BJ (cell line): ENCODE measurements at places on chromosomes 7 and 10.

DNA sequence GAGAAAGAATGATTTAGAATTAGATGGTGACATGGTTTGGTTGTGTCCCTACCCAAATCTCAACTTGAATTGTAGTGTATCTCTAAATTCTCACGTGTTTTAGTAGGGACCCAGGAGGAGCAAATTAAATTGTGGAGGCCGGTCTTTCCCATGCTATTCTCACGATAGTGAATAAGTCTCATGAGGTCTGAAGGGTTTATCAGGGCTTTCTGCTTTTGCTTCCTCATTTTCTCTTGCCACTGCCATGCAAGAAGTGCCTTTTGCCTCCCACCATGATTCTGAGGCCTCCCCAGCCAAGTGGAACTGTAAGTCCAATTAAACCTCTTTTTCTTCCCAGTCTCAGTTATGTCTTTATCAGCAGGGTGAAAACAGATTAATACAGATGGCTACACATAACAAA, 167.4 kb upstream of the SVIL start:
- DNase-seq, result no peak

- DNase-seq, result no peak
Measured at GRCh38 chr10:83915801-83916200, 223.5 kb upstream of the GHITM start.

DNA sequence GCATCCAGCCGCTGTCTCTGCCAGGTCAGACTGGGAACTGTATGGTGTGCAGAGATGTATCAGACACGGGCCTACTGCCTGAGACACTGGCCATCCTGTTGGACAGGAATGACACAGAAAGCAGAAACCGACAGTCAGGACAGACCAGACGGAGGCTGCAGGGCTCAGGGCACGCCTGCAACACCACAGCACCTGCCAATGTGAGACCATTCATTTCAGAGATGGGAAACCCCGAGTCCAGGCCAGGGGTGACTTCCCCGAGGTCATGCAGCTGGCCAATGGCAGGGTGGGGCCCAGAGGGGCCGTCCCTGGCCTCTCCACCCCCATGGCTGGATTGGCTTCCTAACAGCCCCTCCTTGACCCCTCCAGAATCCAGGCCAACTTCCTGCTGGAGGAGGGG, 34.7 kb downstream of the GRID1 start:
- no peak for DNase-seq

DNA sequence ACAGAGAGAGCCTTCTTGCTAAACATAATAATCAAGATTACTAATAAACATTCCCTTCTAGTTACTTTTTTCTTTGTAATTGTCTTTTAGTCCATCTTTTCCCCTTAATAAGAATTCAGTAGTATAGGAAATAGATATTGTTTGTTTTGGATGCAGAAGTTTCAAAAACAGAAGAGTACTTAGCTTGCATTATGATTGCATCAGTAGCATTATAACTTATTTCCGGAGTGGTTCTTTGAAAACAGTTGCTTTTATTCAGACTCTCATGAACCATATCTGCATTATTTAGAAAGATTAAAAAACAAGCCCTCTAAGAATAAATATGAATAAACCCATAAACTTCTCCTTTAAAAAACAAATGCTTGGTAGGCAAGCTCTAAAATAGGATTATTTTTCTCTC, 34.0 kb upstream of the DKK1 start:
- no peak for DNase-seq

- DNase-seq, result no peak
Measured at GRCh38 chr7:142434666-142435167, 176.9 kb upstream of the PRSS58 start.
